ENCODE measurements at places on chromosomes 7 and 10. TPM values are rescaled to one million over a fixed set of nuclear protein-coding genes. Genes with fewer than 3 reads are reported as not detected.

SEMA3E gene
- total RNA-seq: 0.59 TPM

SH2B2 gene
- total RNA-seq: 1.0 TPM

NOS3 gene
- 6.1 TPM for total RNA-seq

MCM10 gene
- under 0.01 TPM for total RNA-seq

NKX2-3 gene
- total RNA-seq: 0.09 TPM

DNA sequence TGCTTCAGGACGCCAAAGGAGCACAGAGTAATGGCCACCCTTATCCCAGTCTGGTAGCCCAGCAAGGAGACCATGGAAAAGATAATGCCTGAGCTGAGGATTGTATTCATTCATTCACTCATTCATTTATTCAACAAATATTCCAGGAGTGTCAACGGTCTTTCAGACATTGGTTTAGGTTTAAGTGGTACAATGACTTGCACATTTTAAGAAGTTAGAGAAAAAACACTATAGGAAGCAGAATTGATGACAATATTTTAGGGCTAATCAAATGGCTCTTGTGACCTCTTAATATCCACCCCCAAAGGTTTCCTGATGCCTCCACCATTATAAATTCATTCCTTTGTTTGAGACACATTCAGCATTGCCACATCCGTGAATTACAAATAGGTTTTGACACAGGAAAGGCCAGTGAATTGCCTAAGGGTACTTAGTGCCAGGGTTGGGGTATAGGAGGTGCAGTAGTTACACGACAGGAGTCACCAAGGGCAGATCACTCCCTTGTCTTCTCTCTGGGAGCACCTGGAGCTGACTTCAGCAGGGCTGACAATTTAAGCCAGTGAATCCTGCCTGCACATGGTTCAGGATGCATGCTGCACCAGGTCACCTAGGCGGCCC, 269.5 kb downstream of the CREB5 start:
- DNase-seq: no peak

DNA sequence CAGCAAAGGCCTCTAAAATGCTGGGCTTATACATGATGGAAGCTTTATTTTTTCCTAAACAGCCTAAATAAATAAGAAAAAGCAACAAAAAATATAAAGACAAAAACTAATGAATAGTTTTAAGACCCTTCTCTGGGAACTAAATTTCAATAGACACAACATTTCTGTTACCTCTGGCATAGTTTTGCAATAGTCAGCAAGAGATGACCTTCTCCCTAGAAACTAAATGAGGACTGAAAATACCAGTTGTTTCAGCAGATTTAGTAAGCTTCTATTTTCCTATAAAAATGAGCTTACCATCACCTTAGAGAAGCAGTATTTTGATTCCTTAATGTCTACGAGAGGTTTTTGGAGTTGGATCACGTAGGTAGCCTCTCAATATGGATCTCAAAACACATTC, 471.4 kb upstream of the NRP1 start:
- no peak for DNase-seq

DNA sequence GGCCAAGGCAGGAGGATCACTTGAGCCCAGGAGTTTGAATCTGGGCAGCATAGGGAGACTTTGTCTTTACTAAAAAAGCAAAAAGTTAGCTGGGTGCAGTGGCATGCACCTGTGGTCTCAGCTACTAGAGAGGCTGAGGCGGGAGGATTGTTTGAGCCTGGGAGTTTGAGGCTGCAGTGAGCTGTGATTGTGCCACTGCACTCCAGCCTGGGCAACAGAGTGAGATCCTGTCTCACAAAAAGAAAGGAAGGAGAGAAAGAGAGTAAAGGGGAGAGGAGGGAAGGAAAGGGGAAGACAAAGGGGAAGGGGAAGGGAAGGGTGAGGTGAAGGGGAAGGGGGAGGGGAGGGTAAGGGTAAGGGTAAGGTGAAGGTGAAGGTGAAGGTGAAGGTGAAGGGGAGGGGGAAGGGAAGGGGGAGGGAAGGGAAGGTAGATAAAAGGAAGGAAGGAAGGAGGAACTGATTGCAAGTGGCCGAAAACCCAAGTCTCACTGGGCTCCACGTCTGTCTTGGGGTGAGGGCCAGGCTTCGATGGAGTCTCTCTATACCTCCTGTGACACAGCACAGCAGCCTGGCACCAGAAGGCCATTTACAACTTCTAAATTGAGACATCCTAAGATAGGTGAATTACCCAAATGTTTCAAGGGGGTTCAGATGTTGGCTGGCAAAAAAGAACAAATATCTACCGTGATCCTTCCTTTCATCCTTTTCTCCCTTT, 4.0 kb upstream of the KLRG2 start:
- DNase-seq: no peak

GRCh38 chr10:51488766-51489408, 210.5 kb downstream of the CSTF2T start:
- DNase-seq: no peak

CYP3A7 gene
- total RNA-seq: 81.2 TPM

DNA sequence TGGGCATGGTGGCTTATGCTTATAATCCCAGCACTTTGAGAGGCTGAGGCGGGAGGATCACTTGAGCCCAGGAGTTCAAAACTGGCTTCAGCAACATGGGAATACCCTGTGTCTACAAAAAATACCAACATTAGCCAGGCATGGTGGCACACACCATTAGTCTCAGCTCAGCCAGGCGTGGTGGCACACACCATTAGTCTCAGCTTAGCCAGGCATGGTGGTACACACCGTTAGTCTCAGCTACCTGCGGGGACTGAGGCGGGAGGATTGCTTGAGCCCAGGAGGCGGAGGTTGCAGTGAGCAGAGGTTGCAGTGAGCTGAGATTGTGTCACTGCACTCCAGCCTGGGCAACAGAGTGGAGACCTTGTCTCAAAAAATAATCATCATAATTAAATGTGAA, 9.0 kb downstream of the LRRC27 start:
- no peak for DNase-seq

- DNase-seq: no peak
These were observed 51.7 kb upstream of the PODXL start for GRCh38 chr7:131608116-131608500.

DNA sequence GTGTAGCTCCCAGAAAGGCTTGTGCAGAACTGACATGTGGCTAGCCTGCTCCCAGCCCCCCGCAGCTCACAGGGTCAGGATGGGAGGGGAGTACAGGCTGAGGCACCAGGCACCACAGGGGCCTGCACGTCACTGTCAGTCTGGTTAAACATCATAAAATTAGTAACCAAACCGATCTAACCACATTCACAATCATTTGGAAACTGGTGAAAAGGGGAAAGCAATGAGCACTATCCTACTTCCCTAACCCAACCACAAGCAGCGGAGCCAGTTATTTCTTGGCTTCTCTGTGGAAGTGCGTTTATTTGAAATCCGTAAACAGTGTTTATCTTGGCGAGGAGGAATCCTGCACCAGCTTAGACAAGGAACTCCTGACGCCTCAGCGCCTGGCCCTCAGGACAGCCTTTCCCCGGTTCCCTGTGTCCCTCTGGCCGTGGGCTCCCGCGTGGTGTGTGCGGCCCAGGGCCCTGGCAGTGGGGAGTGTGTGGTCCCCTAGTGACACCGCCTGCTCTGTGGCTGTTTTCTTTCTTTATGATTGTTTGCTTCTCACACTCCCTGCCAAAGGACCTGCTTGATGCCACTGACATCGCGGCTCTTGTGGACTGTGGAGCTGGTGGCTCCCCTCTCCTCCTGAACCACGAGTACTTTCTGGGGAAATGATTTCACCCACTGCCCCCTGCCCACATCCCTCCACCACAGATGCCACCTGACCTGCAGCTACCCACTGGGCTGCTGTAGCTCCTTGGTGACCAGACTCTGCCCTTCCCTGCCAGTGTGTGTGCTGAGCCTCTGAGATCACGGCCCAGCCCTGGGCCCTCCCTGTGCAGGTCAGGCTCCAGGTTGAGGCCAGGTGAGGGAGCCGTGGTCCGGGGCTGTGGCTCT, 38.0 kb downstream of the INPP5A start:
- DNase-seq: no peak

DNA sequence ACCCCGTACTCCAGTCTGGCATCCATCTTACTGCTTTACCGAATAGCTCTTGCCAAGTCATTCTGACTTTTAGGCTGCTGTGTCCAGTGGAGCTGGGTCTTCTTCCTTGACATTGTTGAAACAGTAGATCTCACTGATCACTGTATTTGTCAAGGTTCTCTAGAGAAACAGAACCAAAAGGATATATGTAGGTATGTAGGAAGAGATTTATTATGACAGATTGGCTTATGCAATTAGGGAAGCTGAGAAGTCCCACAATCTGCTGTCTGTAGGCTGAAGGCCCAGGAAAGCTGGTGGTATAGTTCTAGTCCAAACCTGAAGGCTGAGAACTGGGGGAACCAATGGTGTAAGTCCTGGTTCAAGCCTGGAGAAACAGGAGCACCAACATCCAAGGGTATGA, 12.1 kb upstream of the PRRT4 start:
- DNase-seq: no peak

- DNase-seq: no peak
These were observed 9.5 kb upstream of the ARID5B start for GRCh38 chr10:61891906-61892585.

- DNase-seq: no peak
These were observed 9.7 kb downstream of the PUS7 start for GRCh38 chr7:105512415-105512814.

GRCh38 chr7:41333511-41333910, 369.4 kb downstream of the INHBA start:
- no peak for DNase-seq

- DNase-seq: no peak
These were observed 232.6 kb upstream of the AUTS2 start for GRCh38 chr7:69365651-69366192.

GRCh38 chr7:125246706-125247105, 317.1 kb upstream of the POT1 start:
- no peak for DNase-seq

GPRIN2 gene
- total RNA-seq: 0.09 TPM

DNA sequence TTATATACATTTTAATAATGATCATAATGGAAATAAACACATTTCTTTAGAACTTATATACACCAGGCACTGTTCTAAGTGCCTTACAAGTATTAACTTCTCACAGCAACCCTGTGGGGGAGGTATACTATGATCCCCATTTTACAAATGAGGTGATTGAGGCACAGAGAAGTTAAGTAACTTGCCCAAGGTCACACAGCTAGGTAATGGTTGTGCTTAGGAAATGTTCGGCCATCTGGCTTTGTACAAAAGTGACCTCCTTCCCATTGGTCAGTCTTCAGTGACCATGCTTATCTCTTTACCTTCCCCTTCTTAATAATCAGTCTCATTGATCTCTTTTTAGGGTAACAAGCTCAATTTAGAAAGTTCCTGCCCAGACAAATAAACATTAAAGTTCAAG, 158.8 kb downstream of the KIAA1217 start:
- no peak for DNase-seq

DNA sequence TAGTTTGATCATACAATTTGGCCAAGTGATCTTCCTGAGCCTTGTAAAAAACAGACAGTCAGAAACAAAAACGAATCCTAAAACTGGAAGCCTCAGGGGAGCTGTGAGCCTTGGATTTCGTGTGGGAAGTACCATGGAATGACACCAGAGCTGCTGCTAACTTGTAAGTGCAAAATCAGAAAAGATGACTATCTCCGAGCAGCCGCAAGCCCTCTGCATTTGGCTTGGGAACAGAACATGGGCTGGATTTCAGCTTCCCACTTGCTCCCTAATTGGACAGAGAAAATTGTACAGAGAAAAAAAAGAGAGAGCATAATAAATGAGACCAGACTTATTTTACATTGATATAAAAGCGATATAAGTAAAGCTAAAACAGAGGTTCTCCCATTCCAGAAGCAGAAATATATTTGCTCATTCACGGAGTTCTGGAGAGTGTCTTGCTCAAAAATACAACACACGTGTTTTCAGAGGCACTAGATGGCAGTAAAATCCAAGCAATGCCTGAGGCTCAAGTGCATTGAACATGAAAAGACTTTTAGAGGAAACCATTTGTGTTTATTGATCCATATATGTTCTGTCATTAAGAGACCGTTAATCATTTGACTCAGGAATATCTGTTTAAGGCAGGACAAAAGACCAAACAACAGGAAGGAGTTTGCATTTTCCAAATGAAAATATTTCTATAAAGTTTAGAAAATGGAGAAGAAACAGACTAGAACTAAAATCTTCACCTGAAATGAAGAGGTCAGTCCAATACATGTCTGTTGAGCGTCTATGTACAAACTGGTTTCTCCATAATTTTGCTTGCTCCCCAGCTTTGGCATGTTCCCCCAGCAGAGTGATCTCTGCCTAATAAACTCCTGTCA, 78.3 kb upstream of the SLC26A5 start:
- DNase-seq: no peak

- no peak for DNase-seq
These were observed 94.0 kb upstream of the RAB18 start for GRCh38 chr10:27410153-27410552.

DNA sequence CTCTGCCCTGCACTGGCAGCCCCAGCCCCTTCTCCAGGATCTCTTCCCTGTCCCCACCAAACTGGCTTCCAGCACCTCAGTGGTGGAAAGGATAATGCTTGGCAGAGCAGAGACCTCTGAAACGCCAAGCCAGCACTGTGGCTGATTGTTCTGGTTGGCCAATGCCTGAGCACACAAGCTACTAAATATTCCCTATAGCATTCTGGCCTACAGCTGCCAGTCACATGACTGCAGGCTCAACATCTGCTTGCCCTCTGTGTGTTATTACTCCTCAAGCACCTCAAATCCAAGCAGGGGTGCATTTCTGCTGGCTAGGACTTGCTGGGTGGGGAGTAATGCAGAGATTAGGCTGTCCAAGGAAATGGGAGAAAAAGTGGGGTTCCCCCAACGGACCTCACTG, 6.1 kb downstream of the TBATA start:
- no peak for DNase-seq

CSTF2T gene
- 11.5 TPM for total RNA-seq

DNA sequence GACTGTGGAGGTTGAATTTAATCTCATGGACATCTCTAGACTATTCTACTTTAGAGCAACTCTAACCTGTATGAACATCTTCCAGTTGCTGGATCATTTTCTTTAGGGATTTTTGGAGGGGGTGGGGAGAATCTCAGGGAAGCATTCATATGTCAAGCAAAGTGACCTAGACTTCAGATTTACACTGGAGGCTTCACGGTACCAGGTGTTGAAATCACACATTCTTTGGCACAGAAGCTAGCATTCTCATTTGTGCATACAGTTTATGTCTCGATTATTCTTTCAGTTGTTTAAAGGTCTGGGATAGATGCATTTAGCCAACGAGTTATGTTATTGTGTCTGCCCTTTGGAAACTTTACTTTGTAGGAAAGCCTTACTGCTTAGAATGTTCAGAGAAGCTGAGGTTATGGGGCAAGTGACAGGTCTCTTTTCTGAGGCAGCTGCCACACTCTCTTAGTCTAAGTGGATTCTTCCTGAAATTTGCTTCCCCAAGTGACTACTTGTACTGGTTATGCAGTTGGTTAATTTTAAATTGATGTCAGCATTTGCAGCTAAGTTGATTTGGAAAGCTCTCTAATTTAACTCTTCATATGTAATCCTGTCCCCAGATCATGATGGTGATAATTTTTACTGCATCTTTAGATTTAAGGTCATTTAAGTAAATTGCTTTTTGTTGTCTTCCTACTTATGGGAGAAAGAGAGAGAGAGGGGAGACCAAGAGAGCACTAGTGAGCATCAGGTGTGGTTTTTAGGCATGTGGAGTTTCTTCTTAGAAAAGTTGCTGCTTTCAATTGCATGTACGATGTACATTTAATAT, 153.8 kb downstream of the PRKG1 start:
- DNase-seq: no peak

CTAGE8 gene
- 0.92 TPM for total RNA-seq
